Pulmonary artery endothelial cell (primary cell): ENCODE measurements at places on chromosomes 7 and 10.

DNA sequence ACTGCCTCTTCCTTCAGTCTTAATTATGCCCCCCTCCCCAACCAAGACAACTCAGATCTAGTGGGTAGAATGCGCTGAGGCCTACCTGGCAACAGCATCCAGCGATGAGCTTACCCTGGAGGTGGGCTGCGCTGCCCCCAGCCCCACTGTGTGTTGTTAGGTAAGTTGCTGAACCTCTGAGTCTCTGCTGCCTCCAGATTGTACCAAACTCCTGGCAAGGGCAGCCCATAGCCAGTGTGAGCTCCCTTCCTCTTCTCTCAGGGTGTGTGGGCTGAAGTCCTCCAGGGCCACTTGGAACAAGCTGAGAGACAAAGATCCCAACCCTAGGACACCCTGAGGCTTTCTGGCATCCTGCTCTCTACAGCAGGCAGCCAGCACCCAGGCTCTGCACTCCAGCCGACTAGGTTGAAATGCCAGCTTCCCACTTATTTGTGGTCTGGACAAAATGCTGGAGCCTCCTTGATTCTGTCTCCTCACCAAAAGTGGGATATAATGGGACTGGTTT, 135.3 kb downstream of the ARHGAP22 start:
- DNase-seq = no peak

- DNase-seq = no peak
Measured at GRCh38 chr7:149846021-149846420, 7.8 kb downstream of the ZNF862 start.

DNA sequence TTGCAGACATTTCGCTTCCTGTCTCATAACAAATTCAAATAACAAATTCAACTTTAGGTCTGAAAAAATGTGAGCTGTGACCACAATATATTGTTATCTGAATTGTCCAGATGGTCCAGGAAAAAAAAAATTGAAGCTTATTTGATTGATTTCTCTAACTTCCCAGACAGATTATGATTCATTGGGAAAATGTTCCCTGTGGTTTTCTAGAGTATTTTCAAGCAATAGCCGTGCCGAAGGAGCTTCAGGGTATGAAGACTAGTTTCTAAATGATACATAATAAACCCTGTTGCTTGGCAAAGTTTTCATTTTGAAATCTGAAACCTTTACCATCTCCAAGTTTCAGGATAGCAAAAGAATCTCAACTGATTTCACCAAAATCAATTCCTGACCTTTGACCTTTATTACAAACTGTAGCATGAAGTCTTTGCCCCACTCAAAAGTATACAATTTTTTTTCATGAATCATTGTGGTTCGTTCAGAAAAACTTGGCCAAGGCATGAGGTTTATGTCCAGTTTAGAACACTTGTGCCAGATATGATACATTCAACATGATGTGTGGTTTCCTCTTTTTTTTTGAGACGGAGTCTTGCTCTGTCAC, 109.9 kb downstream of the JCAD start:
- DNase-seq = peak; percentile 91

DNA sequence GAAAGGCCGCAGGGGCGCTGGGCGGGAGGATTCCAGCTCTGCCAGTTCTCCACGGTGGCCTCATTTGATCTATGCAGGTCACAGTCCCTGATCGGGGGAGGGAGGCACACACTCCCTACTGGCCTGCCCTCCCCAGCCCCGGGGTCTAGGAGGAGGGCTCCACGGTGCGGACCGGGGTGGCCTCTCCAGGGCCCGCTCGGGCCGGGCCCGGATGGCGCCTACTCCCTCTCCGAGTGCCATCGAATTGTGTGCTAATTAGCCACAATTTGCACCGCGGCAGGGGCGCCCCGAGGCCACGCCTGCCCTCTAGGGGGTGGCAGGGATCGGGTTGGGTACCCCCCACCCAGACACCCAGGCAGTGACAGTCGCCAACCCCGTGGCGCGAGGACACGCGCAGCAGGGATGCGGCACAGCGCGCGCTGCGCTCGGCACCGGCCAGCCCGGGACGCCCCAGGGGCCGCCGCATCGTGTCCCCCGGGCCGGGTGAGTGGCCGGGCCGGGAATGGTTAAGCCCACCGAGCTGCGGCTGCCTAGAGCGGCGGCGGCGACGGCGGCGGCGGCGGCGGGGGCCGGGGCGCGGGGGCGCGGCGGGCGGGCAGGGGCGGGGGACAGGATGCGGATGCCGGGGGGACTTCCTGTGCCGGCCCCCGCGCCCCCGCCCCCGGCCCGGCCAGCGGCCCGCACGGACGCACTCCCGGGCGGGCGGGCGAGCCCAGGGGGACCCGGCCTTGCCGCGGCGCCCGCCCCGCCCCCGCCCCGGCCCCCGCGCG, at the start of gene ZNF853:
Gene ZNF853 (plus strand): TSS at position 658 of the 770 bp plus-strand sequence. CDS start 565 bp downstream, outside the sequence.
- DNase-seq = no peak

- DNase-seq = peak; percentile 35
Measured at GRCh38 chr7:107836237-107837144, 33.5 kb upstream of the SLC26A3 start.

DNA sequence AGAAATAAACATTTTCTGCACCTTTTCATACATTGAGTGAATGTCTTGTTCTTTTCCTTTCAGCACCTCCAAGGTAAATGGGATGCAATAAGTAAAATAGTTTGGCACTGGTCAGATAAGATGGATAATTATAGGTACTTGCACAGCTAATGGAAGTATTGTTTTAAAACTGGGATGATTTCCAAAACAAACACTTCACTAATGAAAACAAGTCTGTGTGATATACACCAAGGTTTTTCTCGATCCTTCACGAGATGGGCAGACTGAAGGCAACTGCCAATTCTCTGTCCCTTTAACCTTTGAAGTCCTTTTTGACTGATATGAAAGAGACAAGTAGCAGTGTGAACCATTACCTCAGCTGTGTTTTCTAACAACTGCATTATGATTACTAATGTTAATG, 423.8 kb downstream of the GFRA1 start:
- no peak for DNase-seq

GRCh38 chr10:29830531-29831512, 196.1 kb upstream of the SVIL start:
- DNase-seq = no peak

DNA sequence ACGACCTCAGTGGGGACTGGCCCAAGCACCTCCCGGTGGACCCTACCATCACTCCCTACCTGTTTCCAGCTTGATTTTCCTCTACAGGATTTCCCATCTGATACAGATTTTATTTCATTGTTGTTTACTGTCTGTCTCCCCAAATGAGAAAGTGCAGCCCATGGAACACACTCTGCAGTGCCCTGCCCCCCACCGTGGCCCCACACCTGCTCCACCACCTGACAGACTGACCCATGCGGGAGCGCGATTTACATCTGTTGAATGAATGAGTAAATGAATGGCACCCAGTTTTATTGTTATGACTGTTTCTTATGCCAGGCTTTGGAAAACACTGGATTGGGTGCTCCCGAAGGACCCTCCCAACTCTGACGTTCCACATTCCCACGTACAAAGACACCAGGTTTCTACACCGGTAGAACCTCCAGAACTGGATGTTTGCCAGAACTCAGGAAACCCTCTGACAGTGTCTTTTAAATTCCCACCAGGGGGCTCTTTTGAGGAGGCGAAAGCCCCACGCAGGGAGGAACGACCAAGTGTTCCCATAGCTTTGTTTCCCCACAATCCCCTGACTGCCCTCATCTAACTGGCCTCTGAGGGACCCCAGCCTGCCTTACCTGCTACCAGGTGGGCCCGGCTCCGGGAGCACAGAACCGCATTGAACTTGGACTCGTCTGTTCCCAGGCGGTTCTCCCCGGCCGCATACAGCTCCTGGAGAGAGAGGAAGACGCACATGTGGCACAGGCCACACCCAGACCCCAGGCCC, 29.0 kb downstream of the PLAC9 start:
- no peak for DNase-seq

DNA sequence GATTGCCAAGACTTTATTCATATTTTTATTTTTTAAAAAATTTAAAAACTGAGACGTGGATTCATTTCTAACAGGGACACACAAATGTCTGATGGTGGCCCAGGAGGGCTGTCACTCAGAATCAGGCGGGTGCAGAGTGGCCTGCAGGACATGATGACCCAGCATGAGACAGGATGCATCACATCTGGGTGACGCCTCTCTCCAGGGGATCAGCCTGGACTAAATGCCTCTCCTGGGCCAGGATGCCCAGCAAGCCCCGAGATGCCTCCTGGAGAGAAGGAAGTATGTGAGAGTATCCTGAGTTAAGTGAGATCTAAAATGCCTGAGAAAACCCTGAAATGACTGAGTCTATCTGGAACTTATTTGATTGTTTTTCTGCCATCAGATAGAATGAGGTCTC, 16.9 kb upstream of the MTURN start:
- DNase-seq = no peak

DNA sequence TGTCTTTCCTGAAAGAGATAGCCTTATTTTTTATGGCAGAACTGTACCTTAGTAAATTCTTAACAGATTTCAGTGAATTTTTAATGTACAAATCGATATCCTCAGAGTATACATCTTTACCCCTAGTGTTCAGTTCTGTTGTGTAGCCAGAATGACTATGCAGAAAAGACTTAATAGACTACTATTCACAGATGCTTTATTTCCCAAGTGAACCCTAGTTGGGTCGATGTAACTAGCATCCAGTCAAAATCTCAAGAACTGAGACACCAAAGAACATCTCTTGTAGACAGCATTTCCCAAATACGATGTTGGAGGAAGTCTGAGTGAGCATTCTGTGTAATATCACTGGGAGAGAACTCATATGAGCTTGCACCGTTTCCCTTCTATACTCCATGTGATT, 1.5 kb downstream of the AKR1C3 start:
- DNase-seq = no peak

DNA sequence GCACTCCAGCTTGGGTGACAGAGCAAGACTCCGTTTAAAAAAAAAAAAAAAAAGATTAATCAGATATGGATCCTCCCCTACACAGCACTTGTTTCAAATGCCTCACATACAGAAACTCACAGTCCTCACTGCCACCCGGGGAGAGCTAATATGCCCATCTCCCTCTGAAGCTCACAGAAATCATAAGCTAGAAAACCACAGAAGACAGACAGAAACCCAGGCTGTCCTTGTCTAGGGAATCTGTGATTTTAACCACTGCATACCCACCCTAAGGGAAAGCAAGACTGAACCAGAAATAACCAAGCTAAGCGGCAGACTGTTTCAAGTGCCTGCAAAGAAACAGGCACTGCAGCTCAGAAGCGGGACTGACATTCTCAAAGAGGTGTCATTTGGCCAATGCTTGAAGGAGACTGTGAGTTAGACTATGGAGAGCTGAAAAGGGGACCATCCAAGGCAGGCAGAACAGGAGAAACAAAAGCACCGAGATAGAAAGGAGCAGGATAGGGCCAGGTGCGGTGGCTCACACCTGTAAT, 37.6 kb downstream of the SLC37A3 start:
- no peak for DNase-seq

GRCh38 chr7:125511310-125511709, 581.7 kb upstream of the POT1 start:
- DNase-seq = no peak

DNA sequence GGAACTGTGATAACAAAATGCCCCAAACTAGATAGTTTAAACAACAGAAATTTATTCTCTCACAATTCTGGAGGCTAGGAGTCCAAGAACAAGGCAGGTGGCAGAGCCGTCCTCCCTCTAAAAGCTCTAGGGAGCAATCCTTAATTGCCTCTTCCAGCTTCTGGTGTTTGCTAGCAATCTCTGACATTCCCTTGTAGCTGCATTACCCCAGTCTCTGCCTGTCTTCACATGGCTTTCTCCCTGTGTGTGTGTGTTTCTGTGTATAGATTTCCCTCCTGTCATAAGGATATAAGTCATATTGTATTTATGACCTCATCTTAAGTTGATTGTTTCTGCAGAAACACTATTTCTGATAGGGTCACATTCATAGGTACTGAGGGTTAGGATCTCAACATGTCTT, 177.5 kb downstream of the WNT2 start:
- DNase-seq = no peak

- DNase-seq = no peak
Measured at GRCh38 chr7:26000841-26001240, 151.2 kb upstream of the NFE2L3 start.

- no peak for DNase-seq
Measured at GRCh38 chr10:29392376-29393021, 103.6 kb downstream of the LYZL1 start.

DNA sequence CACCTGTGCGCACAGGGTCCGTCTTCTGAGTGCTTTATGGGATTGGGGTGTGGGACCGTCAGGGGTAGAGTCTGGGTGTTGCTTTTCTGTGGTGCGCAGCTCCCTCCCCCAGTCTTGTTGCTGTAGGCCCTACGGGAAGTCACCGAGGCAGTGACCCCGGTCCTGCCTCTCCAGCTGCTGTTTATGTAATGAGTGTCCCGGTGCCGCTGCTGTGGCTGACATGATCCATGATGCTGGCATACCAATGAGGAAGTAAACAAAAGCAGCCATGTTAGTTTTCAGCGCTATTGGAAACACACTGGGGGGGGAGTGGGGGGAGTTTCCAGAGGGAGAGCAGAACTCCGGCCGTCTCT, 1.1 kb downstream of the TRIM8 start:
- DNase-seq = no peak

DNA sequence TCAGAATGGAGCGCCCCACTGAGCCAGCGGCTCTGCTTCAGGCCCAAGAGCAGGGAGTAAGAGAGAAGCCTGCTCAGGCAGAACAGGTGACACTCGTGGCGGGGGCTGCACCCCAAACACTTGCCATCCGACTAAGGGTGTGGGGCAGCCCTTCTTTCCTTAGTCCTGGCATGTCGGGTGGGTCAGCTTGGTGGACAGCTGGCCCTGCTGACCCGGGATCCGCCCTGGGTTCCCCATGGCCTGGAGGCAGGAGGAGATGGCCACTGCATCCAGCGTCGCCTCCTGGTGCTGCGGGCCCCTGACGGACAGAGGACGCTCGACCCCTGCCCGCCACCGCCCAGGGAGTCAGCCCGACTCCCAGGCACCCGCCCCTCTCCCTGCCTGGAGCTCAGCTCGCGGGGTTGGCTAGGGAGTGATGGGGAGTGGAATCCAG, 1.2 kb upstream of the PAOX start:
- no peak for DNase-seq

GRCh38 chr10:63012623-63013022, 120.5 kb upstream of the NRBF2 start:
- no peak for DNase-seq

- no peak for DNase-seq
Measured at GRCh38 chr10:125734148-125734547, 14.6 kb downstream of the EDRF1 start.

DNA sequence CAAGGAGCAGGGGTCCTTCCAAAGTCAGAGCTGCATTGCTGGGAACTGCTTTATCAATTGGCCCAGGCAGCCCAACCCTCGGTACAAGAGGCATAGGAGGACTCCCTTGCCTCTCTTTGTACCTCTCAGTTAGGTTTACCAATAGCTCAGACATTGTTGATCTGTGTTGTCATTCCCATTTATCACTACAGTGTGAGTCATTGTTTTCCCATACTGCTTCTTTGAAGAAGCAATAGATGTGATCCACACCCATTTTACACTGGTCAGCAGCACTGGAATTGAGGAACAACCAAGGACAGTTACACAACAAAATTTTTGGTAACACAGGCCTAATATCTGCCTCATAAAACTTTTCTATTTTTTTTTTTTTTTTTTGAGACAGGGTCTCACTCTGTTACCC, 307.2 kb downstream of the SNX13 start:
- no peak for DNase-seq
